Activated CD4-positive, alpha-beta T cell treated with anti-CD3 and anti-CD28 coated beads for 24 hours (primary cell): ENCODE measurements at places on chromosomes 5 and 9.

DNA sequence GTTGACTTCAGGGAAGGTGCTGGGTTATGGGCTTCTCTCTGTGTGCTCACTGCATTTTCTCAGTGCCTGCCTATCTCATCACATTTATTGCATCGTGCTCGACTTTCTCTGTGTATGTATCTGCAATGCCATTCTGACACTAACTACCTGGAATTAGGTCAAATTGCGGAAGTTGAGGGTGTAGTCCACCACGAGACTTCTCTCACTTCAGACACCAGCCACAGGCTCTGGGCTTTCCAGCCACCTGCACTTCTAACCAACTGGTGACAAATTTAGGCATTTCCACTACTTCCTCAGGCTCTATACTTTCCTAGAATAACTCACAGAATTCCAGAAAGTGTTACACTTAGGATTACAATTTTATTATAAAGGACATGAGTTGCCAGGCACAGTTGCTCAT is 188.6 kb upstream of the ZNF608 start:
- DNase-seq = no peak

- DNase-seq = no peak
These were observed 85.2 kb downstream of the AUH start for GRCh38 chr9:91276513-91276912.

GRCh38 chr5:108858959-108859358 is 111.3 kb downstream of the FER start:
- no peak for DNase-seq

DNA sequence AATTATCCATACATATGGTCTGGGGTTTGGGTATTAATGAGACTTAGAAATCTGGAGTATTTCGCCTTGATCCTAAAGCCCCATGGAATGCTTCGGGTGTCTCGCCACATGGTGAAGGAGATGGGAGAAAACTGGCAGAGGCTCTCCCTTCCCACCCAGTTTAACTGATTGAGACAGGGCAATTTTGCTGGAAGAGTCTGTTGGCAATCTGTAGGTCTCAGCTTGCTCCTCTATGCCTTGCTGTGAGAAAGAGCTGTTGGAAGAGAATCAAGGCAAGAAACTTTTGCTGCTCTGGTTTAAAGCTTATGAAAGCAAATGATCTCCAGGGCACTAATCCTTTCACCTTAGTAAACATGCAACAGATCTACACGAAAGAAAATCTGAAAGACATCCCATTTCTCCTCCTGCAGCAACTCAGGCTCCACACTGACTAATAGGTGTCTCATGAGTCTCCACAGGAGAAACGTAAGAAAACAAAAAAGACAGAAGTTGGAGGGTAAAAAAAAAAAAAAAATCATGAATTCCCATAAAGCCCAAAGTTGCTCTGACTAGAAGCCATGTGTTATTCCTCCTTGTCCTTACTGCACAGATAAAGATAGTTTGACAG is 369.9 kb downstream of the EFNA5 start:
- no peak for DNase-seq

DNA sequence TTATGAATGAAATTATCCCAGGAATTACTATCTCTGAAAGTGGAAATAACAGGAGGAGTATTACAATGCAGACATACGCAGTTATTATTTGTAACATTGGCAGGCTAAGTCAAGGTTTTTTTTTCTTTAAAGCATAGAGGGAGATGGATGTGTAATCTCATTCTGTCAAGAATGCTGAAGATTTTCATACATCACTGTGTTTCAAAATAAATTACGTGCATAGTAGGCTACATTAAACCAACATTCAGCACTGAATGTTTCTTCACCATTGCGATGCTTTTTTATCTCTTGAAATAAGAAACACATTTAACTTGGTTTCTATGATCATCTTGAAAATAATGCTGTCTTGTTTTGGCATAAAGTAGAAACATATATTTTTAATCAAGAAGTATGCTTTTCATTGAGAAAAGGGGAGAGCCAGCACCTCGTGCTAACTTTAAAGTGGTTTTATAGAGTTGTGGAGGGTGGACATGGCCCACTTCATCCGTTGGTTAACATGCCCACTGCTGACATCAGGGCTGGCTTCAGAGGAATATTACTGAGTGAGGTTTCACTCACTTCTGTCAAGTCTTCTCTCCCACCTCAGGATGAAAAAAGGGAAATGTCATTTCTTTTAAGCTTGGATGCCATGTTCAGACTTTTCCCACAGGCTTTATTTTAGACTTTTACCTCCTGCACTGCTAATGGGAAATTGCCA is 203.6 kb upstream of the MEF2C start:
- no peak for DNase-seq

DNA sequence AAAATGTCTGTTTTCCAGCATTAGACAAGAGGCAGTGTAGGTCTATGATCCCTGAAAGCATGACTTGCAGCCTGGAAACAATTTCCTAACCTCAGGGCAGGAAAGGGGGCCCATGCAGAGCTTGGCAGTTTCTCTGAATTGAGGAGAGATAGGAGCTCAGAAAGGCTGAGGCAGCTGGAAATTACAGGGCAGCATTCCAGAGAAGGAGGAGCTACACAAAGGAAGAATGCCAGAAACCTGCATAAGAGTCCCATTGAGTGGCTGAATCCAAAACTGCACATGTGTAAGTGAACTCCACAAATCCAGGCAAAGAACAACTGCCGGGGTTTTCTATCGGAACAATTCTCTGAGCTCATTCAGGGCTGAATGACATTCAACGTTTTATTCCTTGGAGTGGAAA is 346.8 kb downstream of the PIK3R1 start:
- DNase-seq = no peak

DNA sequence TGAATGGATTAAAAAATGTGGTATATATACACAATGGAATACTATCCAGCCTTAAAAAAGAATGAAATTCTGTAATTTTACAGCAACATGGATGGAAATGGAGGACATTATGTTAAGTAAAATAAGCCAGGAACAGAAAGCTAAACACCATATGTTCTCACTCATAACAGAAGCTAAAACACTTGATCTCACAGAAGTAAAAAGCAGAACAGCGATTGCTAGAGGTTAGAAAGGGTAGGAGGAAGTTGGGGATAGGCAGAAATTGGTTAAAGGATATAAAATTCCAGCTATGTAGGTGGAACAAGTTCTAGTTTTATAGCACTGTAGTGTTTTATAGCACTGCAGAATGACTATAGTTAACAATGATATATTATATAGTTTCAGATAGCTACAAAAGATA is 15.8 kb downstream of the MARCHF3 start:
- DNase-seq = no peak

DNA sequence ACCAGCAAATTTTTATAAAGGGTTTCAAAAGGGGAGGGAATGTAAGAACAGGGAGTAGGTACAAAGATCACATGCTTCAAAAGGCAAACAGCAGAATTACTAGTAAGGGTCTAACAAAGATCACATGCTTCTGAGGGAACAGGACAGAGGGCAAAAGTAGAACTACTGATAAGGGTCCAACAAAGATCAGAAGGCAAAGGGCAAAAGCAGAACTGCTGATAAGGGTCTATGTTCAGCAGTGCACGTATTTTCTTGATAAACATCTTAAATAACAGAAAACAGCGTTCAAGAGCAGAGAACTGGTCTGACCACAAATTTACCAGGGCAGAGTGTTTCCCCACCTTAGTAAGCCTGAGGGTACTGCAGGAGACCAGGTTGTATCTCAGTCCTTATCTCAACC is 469.5 kb upstream of the PIK3R1 start:
- no peak for DNase-seq

- DNase-seq = no peak
These were observed 88.0 kb downstream of the SLC44A1 start for GRCh38 chr9:105332471-105332870.
